Vein endothelial cell (primary cell): ENCODE measurements at places on chromosomes 5 and 9. TPM values are rescaled to one million over a fixed set of nuclear protein-coding genes. Genes with fewer than 3 reads are reported as not detected.

The QRFP gene
- not detected in 2 replicates for total RNA-seq

The CDC25C gene
- 4.2 and 7.9 TPM in 2 replicates for total RNA-seq

The TXNDC15 gene
- 58.5 and 70.6 TPM in 2 replicates for total RNA-seq

The MAP1B gene
- total RNA-seq = 216 TPM in 2 replicates

The GLDC gene
- 6.9 and 10.9 TPM in 2 replicates for total RNA-seq

The ARHGEF39 gene
- total RNA-seq = 1.6 and 3.5 TPM in 2 replicates

The PCDHA13 gene
- total RNA-seq = not detected in 2 replicates

The ZNF454 gene
- total RNA-seq = 0.98 and 1.1 TPM in 2 replicates

The MARCOL gene
- total RNA-seq = not detected in 2 replicates

The IL33 gene
- total RNA-seq = 4.8 and 12.7 TPM in 2 replicates

The PCDHB15 gene
- total RNA-seq = 0.98 and 1.1 TPM in 2 replicates

The GRM6 gene
- not detected in 2 replicates for total RNA-seq

The SH2D3C gene
- total RNA-seq = 71.9 and 85.9 TPM in 2 replicates

The UBE2D2 gene
- 76.8 and 92.5 TPM in 2 replicates for total RNA-seq

The PCDHB2 gene
- 1.6 and 2.0 TPM in 2 replicates for total RNA-seq

The SPATA31C2 gene
- total RNA-seq = not detected in 2 replicates

The GLRA1 gene
- not detected in 2 replicates for total RNA-seq

The KCNV2 gene
- total RNA-seq = not detected in 2 replicates
